Regular cardiac myocyte (primary cell): ENCODE measurements at places on chromosomes 2 and 18. TPM values are rescaled to one million over a fixed set of nuclear protein-coding genes. Genes with fewer than 3 reads are reported as not detected.

CEBPZOS gene
- 13.0 and 13.8 TPM in 2 replicates for total RNA-seq

AKAIN1 gene
- total RNA-seq, result 0.56 TPM in 1 of 2 replicates, not detected in the other

PRADC1 gene
- 11.8 and 46.8 TPM in 2 replicates for total RNA-seq

SCYGR6 gene
- total RNA-seq, result not detected in 2 replicates

SLC38A11 gene
- 0.28 TPM in 1 of 2 replicates, not detected in the other for total RNA-seq

FBXO48 gene
- total RNA-seq, result 0.28 and 0.58 TPM in 2 replicates

SERPINB3 gene
- not detected in 2 replicates for total RNA-seq

CIB4 gene
- total RNA-seq, result not detected in 2 replicates
